ENCODE measurements at places on chromosomes 1 and 21. TPM values are rescaled to one million over a fixed set of nuclear protein-coding genes. Genes with fewer than 3 reads are reported as not detected.

The KCNE2 gene
- total RNA-seq = not detected

The AIM2 gene
- not detected for total RNA-seq

The ENO1 gene
- total RNA-seq = 334 TPM

The LMOD1 gene
- 42.2 TPM for total RNA-seq

The IL24 gene
- 1.1 TPM for total RNA-seq

The TMEM82 gene
- total RNA-seq = not detected

The OR2L3 gene
- not detected for total RNA-seq

The FMO3 gene
- total RNA-seq = 2.4 TPM

The C21orf91 gene
- 3.9 TPM for total RNA-seq

The NEK7 gene
- total RNA-seq = 228 TPM

The GOLPH3L gene
- total RNA-seq = 11.3 TPM

The BACE2 gene
- 23.7 TPM for total RNA-seq

- H3K27ac ChIP-seq = no peak overlapping the region
- peaks cover 71% of the 10 kb centered on the region for H3K36me3 ChIP-seq
- no peak overlapping the region for H3K4me3 ChIP-seq
These were observed 13.9 kb downstream of the COX20 start for GRCh38 chr1:244849189-244849866.

GRCh38 chr1:94859174-94859573, 39.0 kb downstream of the SLC44A3 start:
- no peak for DNase-seq
- no peak overlapping the region for H3K4me3 ChIP-seq
- no peaks in the 10 kb centered on the region for H3K27me3 ChIP-seq
- H3K27ac ChIP-seq = peak overlapping the region; percentile 32
- H3K4me1 ChIP-seq = peaks cover 40% of the 10 kb centered on the region

DNA sequence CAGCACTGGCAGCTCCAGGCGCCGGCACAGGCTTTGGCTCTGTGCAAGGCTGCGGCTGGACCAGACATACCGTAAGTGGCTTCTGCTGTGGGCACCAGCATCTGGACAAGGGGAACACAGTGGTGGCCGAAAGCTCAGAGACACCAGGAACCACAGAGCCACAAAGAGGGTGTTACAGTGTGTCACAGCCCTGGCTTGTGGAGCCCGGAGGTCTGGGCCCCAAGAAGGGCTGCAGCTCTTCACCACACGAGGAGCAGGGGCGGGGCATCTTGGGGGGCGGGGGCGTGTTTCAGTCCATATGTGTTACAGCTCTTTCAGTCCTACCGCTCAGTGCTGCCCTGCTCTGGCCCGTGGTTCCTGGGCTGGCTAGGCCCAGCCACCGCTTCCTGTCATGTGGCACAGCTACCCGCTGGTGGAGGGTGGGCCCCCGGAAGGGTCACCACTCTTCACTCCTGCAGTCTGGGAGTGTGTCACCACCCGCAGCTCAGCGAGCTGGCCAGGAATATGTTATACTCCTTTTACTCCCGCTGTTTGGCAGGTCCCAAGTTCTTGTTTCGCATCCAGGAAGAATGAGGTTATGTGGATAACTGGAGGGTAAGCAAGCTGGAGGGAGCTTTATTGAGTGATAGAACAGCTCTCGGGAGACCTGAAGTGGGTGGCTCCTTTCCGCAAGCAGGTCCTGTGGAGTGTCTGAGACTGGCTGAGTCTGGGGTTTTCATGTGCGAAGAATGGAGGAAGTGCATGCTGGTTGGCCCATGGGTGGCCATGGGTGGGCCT, 3.3 kb upstream of the LSM10 start:
- peak overlapping the region; percentile 14 for H3K4me3 ChIP-seq
- peak overlapping the region; percentile 3 for H3K27ac ChIP-seq
- H3K4me1 ChIP-seq = peaks cover 11% of the 10 kb centered on the region
- peak; percentile 87 for DNase-seq

DNA sequence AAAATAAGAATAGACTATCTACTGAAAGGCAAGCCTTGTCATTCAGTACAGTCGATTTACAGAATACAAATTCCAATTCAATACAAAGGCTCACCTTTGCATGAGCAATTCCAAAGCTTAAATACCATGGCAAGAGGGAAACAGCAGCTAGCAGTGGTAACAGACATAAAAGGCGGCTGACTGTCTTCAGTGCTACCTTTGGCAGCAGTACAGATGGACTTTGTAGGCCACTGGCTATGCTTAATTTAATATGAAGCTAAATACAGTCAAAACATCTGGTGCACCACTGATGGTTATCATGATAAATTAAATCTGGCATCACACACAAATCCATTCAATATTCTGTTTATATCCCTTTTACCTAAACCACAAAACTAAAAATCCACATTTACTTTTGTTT, 62.4 kb downstream of the RERE start:
- H3K36me3 ChIP-seq = no peaks in the 10 kb centered on the region
- no peaks in the 10 kb centered on the region for H3K27me3 ChIP-seq
- DNase-seq = no peak
- no peak overlapping the region for H3K27ac ChIP-seq
- no peak overlapping the region for H3K4me3 ChIP-seq

DNA sequence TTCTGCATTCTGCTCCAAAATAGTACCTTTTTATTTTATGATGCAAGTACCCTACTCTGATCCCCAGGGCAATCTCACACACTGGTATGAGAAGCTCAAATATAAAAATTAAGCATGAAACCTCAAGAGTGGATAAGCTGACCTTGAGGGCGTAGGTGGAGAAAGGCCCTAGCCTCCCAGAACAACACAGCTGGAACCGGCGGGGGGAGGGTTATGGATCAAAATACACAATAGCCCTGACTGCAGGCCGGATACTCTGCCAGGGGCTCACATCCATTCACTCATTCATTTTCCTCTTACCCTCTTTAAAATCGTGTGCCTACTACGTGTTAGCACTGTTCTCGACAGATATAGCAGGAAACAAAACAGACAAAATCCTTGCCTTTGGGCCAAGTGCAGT, 32.8 kb upstream of the ECE1 start:
- H3K36me3 ChIP-seq = no peaks in the 10 kb centered on the region
- no peak for DNase-seq
- no peak overlapping the region for H3K4me3 ChIP-seq

DNA sequence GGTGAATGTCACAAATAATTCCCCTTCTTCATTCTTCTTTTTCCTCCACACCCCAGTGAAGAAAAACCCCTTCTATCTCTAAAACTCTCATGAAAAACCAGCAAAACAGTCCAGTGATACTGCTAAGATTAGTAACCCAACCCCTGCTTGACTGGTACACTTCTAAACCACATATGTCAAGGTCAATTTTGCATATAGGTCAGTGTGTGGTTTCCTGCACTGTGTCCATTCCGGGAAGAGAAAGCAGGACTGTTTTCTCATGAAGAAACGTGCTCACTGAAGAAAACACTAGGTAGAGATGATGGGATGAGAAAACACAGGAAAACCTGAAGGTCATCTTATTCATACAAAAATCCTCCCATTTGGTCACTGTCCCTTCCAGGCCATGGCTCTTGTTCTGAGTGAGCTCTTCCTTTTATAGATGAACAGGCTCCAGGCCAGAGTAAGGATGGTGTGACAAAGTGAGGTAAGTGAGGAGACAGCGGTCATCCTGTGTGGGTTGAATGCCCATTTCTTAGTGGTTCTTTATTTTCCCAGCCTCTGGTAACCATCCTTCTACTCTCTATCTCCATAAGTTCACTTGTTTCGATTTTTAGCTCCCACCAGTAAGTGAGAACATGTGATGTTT, 122.7 kb downstream of the FASLG start:
- no peaks in the 10 kb centered on the region for H3K27me3 ChIP-seq
- no peak for DNase-seq
- no peak overlapping the region for H3K4me3 ChIP-seq
- no peaks in the 10 kb centered on the region for H3K36me3 ChIP-seq
- no peak overlapping the region for H3K27ac ChIP-seq

- peak overlapping the region; percentile 47 for H3K4me3 ChIP-seq
- no peak for DNase-seq
- H3K36me3 ChIP-seq = no peaks in the 10 kb centered on the region
- H3K27me3 ChIP-seq = no peaks in the 10 kb centered on the region
- no peaks in the 10 kb centered on the region for H3K4me1 ChIP-seq
- peak overlapping the region; percentile 95 for H3K27ac ChIP-seq
These were observed 636 bp downstream of the WARS2 start for GRCh38 chr1:119139857-119140176.

DNA sequence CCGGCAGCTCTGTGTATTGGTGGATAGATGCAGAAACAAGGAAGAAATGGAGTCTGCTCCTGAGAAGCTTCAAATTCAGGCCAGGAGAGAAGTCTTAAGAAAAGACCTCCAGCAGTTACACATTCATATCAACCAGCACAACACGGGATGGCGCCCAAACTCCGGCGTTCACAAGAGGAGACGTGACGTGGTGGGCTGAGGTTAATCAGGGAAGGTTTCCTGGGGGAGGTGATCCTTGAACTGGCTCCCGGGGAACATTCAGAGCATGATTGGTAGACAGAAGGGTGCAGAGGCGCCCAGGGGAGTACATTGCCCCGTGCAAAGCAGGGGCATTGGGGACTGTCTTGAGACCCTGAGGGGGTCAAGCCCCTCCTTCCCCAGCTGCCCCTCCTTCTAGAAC, 27.7 kb upstream of the SPSB1 start:
- H3K27me3 ChIP-seq = no peaks in the 10 kb centered on the region
- peaks cover 21% of the 10 kb centered on the region for H3K4me1 ChIP-seq
- H3K36me3 ChIP-seq = peaks cover 47% of the 10 kb centered on the region
- H3K4me3 ChIP-seq = no peak overlapping the region
- no peak for DNase-seq
- H3K27ac ChIP-seq = no peak overlapping the region

DNA sequence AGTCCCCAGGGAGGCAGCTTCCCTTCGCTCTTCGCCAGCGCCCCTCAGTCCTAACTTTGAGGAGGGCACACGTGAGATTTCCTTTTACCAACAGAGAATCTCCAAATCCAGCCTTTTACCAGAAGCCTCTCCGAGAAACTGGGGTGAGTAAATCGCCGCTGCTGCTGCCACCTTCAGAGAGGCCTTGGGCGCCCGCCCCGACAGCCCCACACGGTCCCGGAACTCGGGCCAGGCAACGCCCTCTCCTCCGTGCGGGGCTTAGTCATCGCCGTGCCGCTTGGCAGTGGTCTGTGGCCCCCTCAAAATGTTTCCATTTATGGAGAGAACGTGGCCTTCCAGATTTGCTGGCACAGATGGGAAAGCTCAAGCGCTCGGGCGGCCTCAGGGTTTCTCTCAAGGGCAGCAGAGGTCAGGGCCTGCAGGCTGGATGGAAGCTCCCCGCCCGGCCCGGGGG, 41.4 kb upstream of the COL6A2 start:
- H3K27me3 ChIP-seq = no peaks in the 10 kb centered on the region
- peak; percentile 85 for DNase-seq
- H3K4me1 ChIP-seq = no peaks in the 10 kb centered on the region
- no peak overlapping the region for H3K4me3 ChIP-seq
- H3K36me3 ChIP-seq = no peaks in the 10 kb centered on the region

GRCh38 chr1:236361909-236362590, 32.0 kb upstream of the EDARADD start:
- no peak overlapping the region for H3K4me3 ChIP-seq
- no peak overlapping the region for H3K27ac ChIP-seq
- DNase-seq = peak; percentile 7
- H3K27me3 ChIP-seq = no peaks in the 10 kb centered on the region
- no peaks in the 10 kb centered on the region for H3K36me3 ChIP-seq
- no peaks in the 10 kb centered on the region for H3K4me1 ChIP-seq

DNA sequence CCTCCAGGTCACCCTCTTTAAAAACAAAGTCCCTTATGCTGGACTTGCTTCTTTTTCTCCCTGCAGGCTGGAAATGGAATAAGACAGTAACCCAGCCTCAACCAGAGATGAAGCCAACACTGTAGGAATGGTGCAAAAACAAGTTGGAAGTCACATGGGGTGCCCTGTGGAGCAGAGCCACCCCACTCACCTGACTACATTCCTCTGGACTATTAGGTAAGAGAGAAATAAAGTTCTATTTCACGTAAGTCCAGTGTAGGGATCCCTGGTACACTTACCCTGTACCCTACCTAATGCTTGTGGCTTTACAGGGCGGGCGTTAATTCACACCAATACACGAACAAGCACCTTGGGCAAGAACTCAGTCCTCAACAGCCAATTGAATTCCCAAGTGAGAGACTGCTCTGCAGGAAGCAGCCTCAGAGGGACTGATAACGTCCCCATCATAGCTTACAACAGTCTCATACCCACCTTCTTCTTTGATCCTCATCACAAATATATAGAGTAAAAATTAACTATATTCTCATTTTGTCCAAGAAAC, 112.5 kb upstream of the FGGY start:
- H3K4me3 ChIP-seq = no peak overlapping the region
- DNase-seq = no peak
- no peaks in the 10 kb centered on the region for H3K36me3 ChIP-seq
- no peak overlapping the region for H3K27ac ChIP-seq

DNA sequence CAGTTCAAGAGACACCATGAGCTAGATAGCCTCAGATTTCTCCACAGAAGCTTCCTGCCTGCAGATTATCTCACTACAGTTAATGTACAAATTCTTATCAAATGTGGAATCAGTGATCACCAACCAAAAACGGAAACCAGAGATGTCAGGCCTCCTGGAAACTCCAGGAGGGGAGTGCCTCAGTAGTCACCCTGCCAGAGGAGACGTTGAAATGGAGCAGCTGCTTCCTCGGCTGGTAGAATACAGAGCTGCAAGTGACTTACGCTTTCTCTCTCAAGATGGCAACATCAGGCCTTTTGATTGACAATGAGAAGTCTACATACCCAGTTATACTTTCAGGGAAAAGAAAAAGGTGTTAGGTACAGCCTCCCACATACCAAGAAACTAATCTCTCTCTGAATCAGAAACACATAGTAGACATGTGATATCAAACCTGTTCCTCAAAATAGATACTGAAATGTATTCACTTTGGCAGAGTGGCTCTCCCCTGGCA, 52.2 kb downstream of the ACP6 start:
- H3K27ac ChIP-seq = no peak overlapping the region
- peaks cover 8% of the 10 kb centered on the region for H3K4me1 ChIP-seq
- H3K27me3 ChIP-seq = no peaks in the 10 kb centered on the region
- peaks cover 83% of the 10 kb centered on the region for H3K36me3 ChIP-seq

DNA sequence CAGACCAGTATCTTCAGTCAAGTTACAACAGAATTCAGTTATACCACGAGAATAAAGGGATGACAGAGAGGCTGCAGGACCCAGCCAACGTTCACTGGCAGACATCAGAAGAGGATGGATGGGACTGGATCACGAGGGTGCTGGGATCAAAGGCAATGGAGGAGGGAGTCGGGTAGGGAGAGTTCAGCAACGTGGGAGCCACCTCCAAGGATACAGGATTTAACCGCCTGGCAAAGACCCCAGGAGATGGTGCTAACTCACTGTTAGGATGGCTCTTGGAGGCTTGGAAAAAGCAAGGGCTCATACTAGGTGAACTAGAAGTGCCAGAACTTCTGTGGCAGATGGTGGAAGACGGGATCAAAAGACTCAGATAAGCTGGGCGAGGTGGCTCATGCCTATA, 99.1 kb upstream of the DISP3 start:
- H3K27me3 ChIP-seq = no peaks in the 10 kb centered on the region
- no peak overlapping the region for H3K4me3 ChIP-seq
- peaks cover 5% of the 10 kb centered on the region for H3K4me1 ChIP-seq
- DNase-seq = no peak
